Calu3 (cell line): ENCODE measurements at places on chromosomes 2 and 18. TPM values are rescaled to one million over a fixed set of nuclear protein-coding genes. Genes with fewer than 3 reads are reported as not detected.

TDRD15 gene
- total RNA-seq, result not detected in 2 replicates

PRSS56 gene
- total RNA-seq, result not detected in 2 replicates

PREPL gene
- 43.0 and 43.4 TPM in 2 replicates for total RNA-seq

REG1B gene
- not detected in 2 replicates for total RNA-seq

UPP2 gene
- not detected in 2 replicates for total RNA-seq

ZNF385B gene
- 0.57 and 0.86 TPM in 2 replicates for total RNA-seq

CD8B2 gene
- total RNA-seq, result not detected in 2 replicates

SCYGR4 gene
- total RNA-seq, result 0.22 TPM in 1 of 2 replicates, not detected in the other

DNA sequence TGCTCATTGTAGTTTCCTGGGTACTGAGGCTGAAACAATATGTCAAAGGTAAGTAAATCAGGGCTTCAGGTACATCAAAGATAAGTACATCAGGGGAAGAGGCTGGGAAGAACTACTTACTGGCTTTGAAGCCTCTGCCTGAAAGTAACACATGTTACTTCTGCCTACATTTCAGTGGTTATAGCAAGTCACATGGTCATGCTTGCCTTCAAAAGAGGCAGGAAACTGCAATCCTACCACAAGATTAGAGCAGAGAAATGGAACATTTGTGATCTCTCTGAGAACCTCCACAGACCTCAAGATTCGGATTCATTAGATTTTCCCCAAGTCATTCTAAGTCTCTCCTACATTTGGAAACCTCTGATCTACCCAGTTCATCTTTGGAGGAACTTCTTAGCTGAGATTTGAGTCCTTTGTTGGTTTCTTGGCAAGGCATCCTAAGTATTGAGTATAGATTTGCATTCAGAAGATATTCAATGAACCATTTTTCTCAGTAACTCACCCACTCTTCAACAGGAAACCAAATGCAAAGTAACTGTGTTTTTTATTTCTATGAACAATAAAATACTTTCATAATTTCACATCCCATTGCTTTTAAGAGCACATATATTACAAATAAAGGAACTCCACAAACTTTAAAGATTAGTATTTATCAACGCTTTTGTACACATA is 48.5 kb upstream of the CCDC195 start:
- no peak for DNase-seq
- H3K27me3 ChIP-seq, result no peaks in the 10 kb centered on the region
- no peaks in the 10 kb centered on the region for H3K4me1 ChIP-seq
- no peaks in the 10 kb centered on the region for H3K36me3 ChIP-seq
- no peak overlapping the region for H3K27ac ChIP-seq

GRCh38 chr2:237720444-237720843 is 78.1 kb upstream of the RBM44 start:
- H3K36me3 ChIP-seq, result peaks cover 70% of the 10 kb centered on the region
- no peak overlapping the region for H3K27ac ChIP-seq
- DNase-seq, result no peak
- H3K4me3 ChIP-seq, result no peak overlapping the region
- H3K4me1 ChIP-seq, result peaks cover 69% of the 10 kb centered on the region

- no peaks in the 10 kb centered on the region for H3K36me3 ChIP-seq
- no peak overlapping the region for H3K27ac ChIP-seq
- no peak for DNase-seq
- H3K4me3 ChIP-seq, result no peak overlapping the region
- H3K4me1 ChIP-seq, result no peaks in the 10 kb centered on the region
- H3K27me3 ChIP-seq, result peaks cover 63% of the 10 kb centered on the region
These were observed 63.9 kb downstream of the AOX1 start for GRCh38 chr2:200649724-200650123.

GRCh38 chr2:227717687-227718567 is at the start of gene SLC19A3:
Gene SLC19A3 (minus strand): TSS chr2:227718028. CDS start chr2:227702318, 15,710 bp downstream.
- H3K27me3 ChIP-seq, result no peaks in the 10 kb centered on the region
- H3K4me1 ChIP-seq, result peaks cover 52% of the 10 kb centered on the region
- H3K27ac ChIP-seq, result peak within 1 kb of the TSS; percentile 63
- peaks cover 50% of the 10 kb centered on the region for H3K36me3 ChIP-seq
- H3K4me3 ChIP-seq, result peak within 1 kb of the TSS; percentile 75

- no peaks in the 10 kb centered on the region for H3K4me1 ChIP-seq
- H3K27me3 ChIP-seq, result peaks cover 20% of the 10 kb centered on the region
- no peak for DNase-seq
These were observed 35.0 kb downstream of the TTC32 start for GRCh38 chr2:19866771-19867170.

DNA sequence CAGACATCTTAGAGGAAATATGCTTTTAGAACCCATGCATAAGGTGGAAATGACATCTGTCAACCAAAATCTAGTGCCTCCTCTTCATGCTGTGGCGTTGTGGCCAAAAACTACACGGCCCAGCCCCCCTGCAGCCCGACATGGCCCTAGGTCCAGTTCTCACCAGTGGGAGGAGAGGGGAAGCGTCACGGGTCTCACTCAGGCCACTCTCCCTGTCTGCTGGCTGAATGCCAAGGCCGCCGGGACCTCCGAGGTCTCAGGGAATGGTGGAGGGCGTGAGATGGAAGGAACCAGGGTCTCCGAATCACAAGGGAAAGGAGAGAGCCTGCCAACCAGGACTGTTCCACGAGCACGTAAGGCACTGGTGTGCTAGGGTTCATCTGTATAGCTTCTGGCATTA is 361.0 kb downstream of the ANAPC1 start:
- H3K27ac ChIP-seq, result no peak overlapping the region
- peaks cover 15% of the 10 kb centered on the region for H3K27me3 ChIP-seq
- H3K4me1 ChIP-seq, result no peaks in the 10 kb centered on the region
- H3K36me3 ChIP-seq, result no peaks in the 10 kb centered on the region
- no peak overlapping the region for H3K4me3 ChIP-seq
- DNase-seq, result no peak

- peak overlapping the region; percentile 77 for H3K27ac ChIP-seq
- H3K36me3 ChIP-seq, result peaks cover 54% of the 10 kb centered on the region
- no peaks in the 10 kb centered on the region for H3K27me3 ChIP-seq
- DNase-seq, result no peak
These were observed 692 bp upstream of the TSHZ1 start for GRCh38 chr18:75209951-75210258.

- DNase-seq, result no peak
- H3K36me3 ChIP-seq, result no peaks in the 10 kb centered on the region
- no peak overlapping the region for H3K4me3 ChIP-seq
- no peaks in the 10 kb centered on the region for H3K4me1 ChIP-seq
- no peaks in the 10 kb centered on the region for H3K27me3 ChIP-seq
These were observed 190.8 kb downstream of the TMEM18 start for GRCh38 chr2:486371-486770.

DNA sequence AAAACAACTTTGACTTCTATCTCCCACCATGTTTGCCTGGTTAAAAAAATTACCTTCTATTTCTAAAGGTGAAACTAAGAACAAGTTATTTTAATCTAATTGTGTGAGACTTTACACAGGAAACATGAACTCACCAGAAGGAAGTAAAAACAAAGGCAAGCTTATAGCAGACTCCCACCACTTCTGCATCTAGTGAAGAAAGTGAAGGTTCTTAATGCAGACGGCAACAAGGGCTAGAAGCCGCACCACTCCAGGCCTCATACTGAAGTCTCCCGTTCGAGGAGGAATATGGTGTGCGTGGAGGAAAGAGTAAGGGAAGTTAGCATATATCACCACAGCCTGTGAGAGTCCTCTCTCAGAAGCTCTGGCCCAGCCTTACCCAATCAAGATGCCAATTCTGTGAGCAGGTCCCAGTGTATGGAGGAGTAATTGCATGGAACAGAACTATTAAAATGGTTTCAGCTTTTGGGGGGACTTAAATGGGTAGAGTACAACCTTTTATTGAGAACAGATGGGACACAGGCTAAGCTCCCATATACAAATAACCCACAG is 958.7 kb downstream of the BCL11A start:
- H3K36me3 ChIP-seq, result no peaks in the 10 kb centered on the region
- no peak for DNase-seq
- H3K27me3 ChIP-seq, result no peaks in the 10 kb centered on the region
- H3K4me3 ChIP-seq, result no peak overlapping the region
- no peak overlapping the region for H3K27ac ChIP-seq

DNA sequence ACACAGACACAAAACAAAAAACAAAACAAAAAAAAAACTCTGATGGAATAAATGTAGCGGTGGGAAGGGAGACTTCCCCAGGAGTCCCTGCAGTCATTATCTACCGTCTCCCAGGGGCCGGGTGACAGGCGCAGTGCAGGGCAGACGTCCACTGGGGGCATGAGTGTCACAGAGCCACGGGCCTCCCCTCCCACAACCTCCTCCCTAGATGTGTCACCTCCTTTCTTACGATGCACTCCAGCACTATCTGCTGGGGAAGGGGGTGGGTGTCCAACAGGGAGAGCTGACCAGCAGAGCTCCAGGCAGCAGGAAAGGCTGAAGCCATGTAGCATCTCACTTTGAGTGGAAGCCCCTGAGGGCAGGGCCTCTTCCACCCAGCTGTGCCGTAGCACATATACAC is 84.5 kb downstream of the LONRF2 start:
- no peaks in the 10 kb centered on the region for H3K36me3 ChIP-seq
- DNase-seq, result no peak
- no peaks in the 10 kb centered on the region for H3K4me1 ChIP-seq

- H3K27me3 ChIP-seq, result no peaks in the 10 kb centered on the region
- DNase-seq, result no peak
- H3K4me3 ChIP-seq, result no peak overlapping the region
- peaks cover 35% of the 10 kb centered on the region for H3K4me1 ChIP-seq
These were observed 98.2 kb downstream of the TMEM17 start for GRCh38 chr2:62407838-62408237.

- no peaks in the 10 kb centered on the region for H3K4me1 ChIP-seq
- no peaks in the 10 kb centered on the region for H3K27me3 ChIP-seq
- H3K36me3 ChIP-seq, result no peaks in the 10 kb centered on the region
- H3K27ac ChIP-seq, result no peak overlapping the region
- no peak overlapping the region for H3K4me3 ChIP-seq
These were observed 74.2 kb upstream of the GALNT3 start for GRCh38 chr2:165868211-165868610.

DNA sequence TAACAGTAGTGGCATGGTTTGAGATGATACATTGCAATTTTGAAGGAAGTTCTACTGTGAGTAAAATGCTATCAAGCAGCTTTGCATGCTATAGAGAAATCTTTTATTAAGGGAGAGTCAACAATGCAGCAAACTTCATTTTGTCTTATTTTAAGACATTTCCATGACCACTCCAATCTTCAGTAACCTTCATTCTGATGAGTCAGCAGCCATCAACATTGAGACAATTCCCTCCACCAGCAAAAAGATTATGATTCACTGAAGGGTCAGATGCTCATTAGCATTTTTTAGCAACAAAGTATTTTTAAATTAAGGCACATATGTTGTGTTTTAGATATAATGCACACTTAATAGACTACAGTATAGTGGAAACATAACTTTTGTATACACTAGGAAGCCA is 235.7 kb downstream of the DSC3 start:
- H3K27ac ChIP-seq, result no peak overlapping the region
- DNase-seq, result no peak
- H3K4me3 ChIP-seq, result no peak overlapping the region
- H3K27me3 ChIP-seq, result no peaks in the 10 kb centered on the region
- no peaks in the 10 kb centered on the region for H3K4me1 ChIP-seq
- H3K36me3 ChIP-seq, result no peaks in the 10 kb centered on the region

- H3K27ac ChIP-seq, result peak overlapping the region; percentile 21
- H3K27me3 ChIP-seq, result no peaks in the 10 kb centered on the region
- no peak for DNase-seq
These were observed 39.0 kb downstream of the INSIG2 start for GRCh38 chr2:118127250-118127649.

GRCh38 chr2:70939839-70940580 is 4.3 kb downstream of the ATP6V1B1 start:
- H3K4me1 ChIP-seq, result no peaks in the 10 kb centered on the region
- no peak overlapping the region for H3K27ac ChIP-seq
- no peaks in the 10 kb centered on the region for H3K36me3 ChIP-seq
- H3K27me3 ChIP-seq, result peaks cover 78% of the 10 kb centered on the region
- H3K4me3 ChIP-seq, result no peak overlapping the region

GRCh38 chr2:205947621-205948495 is 138.1 kb downstream of the INO80D start:
- H3K27me3 ChIP-seq, result no peaks in the 10 kb centered on the region
- no peak overlapping the region for H3K4me3 ChIP-seq
- H3K36me3 ChIP-seq, result no peaks in the 10 kb centered on the region

- DNase-seq, result no peak
- H3K4me1 ChIP-seq, result no peaks in the 10 kb centered on the region
- no peak overlapping the region for H3K4me3 ChIP-seq
- no peaks in the 10 kb centered on the region for H3K36me3 ChIP-seq
- no peak overlapping the region for H3K27ac ChIP-seq
- H3K27me3 ChIP-seq, result no peaks in the 10 kb centered on the region
These were observed 45.0 kb downstream of the EEF1B2 start for GRCh38 chr2:206204710-206205109.

DNA sequence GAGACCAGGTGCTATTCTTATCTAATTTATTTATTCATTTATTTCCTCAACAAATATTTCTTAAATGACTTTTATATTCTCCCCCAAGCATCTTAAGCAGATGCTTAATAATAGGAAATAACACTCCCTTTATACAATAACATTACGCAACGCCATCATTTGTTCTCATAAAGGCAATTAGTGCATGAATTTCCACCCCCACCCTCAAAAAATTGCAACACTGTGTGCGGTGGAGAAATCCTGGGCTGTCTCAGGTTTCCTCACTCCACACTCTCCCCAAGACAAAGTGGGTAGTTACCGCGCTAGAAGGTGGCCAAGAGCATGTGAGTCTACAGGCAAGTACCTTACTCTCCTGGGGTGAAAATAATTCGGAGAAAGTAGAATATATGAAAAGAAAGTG is 37.0 kb upstream of the CTDP1 start:
- no peak overlapping the region for H3K27ac ChIP-seq
- no peaks in the 10 kb centered on the region for H3K27me3 ChIP-seq
- no peaks in the 10 kb centered on the region for H3K36me3 ChIP-seq
- H3K4me1 ChIP-seq, result no peaks in the 10 kb centered on the region

GRCh38 chr2:190627448-190628412 is 21.2 kb upstream of the NAB1 start:
- DNase-seq, result no peak
- H3K27ac ChIP-seq, result no peak overlapping the region
- no peaks in the 10 kb centered on the region for H3K27me3 ChIP-seq
- H3K36me3 ChIP-seq, result no peaks in the 10 kb centered on the region
